ENCODE measurements at places on chromosomes 11 and 22. TPM values are rescaled to one million over a fixed set of nuclear protein-coding genes. Genes with fewer than 3 reads are reported as not detected.

DNA sequence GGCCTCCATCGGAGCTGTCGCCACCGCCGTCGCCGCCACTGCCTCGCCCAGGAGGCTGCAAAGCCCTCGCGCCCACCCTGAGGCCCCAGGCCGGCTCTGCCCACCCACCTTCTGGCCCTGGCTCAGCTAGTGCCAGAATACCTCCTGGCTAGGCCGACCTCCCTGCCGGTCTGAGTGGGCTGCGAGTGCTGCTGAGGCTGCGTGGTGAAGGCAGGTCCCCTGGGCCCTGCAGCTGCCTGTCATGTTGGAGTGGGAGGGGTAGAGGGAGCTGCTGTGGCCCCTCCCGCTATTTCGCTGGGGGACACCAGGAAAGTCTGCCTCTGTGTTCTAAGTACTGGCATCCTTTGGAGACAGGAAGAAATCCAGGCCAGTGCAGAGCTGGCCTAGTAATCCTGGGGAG, 34.2 kb downstream of the LRRC10B start:
- peaks cover 12% of the 10 kb centered on the region for H3K27me3 ChIP-seq
- H3K4me3 ChIP-seq, result no peak overlapping the region
- no peak overlapping the region for H3K27ac ChIP-seq
- no peaks in the 10 kb centered on the region for H3K36me3 ChIP-seq
- peak; percentile 65 for DNase-seq

DNA sequence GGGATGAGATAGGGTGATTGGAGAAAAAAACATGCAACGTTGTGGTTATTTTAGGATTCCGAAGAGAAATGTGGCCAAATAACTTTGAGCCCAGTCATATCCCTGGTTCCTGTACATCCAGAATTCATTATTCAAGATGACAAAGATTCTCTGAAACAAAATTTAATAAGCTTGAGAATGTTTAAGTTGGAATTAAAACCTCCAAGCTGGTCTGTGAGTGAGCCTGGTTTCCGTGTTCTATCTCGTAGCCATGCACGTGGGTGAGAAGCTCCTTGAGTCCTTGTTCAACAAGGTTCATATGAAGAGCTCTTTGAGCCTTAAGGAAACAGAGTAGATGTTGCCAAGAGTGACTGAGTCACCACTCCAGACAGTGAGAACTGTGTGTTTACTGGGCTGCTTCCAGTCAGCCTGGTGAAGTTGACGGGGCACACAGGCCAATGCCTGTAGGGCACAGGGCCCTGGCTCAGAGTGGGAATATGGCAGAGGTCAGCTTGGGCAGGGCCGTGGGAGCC, 206.5 kb downstream of the NAV2 start:
- H3K36me3 ChIP-seq, result no peaks in the 10 kb centered on the region
- DNase-seq, result peak; percentile 74
- peaks cover 5% of the 10 kb centered on the region for H3K4me1 ChIP-seq

DNA sequence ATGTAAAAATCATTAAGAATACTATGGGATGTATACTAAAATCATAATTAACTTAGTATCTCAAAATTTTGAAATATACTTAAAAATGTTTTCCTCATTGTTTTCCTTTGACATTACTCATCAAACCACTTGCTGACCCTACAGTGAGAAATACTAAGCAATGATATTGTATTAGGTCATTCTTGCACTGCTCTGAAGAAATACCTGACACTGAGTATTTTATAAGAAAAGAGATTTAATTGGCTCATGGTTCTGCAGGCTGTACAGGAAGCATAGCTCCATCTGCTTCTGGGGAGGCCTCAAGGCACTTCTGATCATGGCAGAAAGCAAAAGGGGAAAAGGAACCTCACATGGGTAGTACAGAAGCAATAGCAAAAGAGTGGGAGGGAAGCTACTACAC, 950.9 kb upstream of the CHORDC1 start:
- DNase-seq, result no peak
- no peak overlapping the region for H3K4me3 ChIP-seq
- no peak overlapping the region for H3K27ac ChIP-seq
- no peaks in the 10 kb centered on the region for H3K27me3 ChIP-seq
- no peaks in the 10 kb centered on the region for H3K4me1 ChIP-seq
- no peaks in the 10 kb centered on the region for H3K36me3 ChIP-seq

- no peak for DNase-seq
- no peaks in the 10 kb centered on the region for H3K27me3 ChIP-seq
- no peak overlapping the region for H3K4me3 ChIP-seq
- no peak overlapping the region for H3K27ac ChIP-seq
- no peaks in the 10 kb centered on the region for H3K36me3 ChIP-seq
- no peaks in the 10 kb centered on the region for H3K4me1 ChIP-seq
Measured at GRCh38 chr11:103988595-103988969, 47.9 kb upstream of the DDI1 start.

DNA sequence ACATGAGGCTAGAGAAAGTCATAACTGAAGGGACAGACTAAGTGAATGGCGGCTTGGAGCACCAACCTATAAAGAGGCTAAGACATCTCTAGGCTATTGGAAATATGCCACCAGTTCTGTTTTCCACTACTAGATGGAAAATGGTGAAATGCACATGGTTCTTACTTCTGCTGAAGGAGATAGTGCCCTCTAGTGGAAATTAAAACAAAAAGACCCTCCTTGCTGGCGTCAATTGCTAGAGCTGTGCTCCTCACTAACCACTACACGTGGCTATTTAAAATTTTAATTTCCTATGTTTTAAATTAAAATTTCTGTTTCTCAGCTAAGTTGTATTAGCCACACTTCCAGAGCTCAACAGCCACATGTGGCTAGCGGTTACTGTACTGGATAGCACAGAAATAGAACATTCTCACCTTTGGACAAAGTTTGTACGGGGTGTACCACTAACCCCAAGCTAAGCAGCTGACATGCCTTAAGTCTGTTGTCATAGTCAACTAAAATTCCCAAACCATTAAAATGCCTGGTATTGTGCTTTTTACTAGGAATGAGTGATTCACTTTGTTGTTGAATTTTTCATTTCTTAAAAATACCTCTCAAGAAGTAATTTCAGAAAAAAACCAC, 34.1 kb upstream of the CALCA start:
- no peak overlapping the region for H3K4me3 ChIP-seq
- no peak for DNase-seq
- H3K36me3 ChIP-seq, result no peaks in the 10 kb centered on the region
- no peaks in the 10 kb centered on the region for H3K4me1 ChIP-seq
- H3K27me3 ChIP-seq, result peaks cover 7% of the 10 kb centered on the region
- H3K27ac ChIP-seq, result no peak overlapping the region

The ROM1 gene
- polyA plus RNA-seq, result 3.4 TPM

The MPZL2 gene
- 64.5 TPM for polyA plus RNA-seq

The THY1 gene
- polyA plus RNA-seq, result 33.1 TPM
